ENCODE measurements at places on chromosomes 13 and 19. TPM values are rescaled to one million over a fixed set of nuclear protein-coding genes. Genes with fewer than 3 reads are reported as not detected.
A peak's percentile ranks its signal among the peaks of the same experiment; 100 is the strongest.

Gene STAP2
- total RNA-seq = 27.5 TPM

Gene CGB3
- total RNA-seq = 1.1 TPM

Gene CEBPA
- 160 TPM for total RNA-seq

Gene EPS8L1
- total RNA-seq = 25.7 TPM

Gene ZNF829
- total RNA-seq = 2.0 TPM

Gene ZNF507
- 11.8 TPM for total RNA-seq

DNA sequence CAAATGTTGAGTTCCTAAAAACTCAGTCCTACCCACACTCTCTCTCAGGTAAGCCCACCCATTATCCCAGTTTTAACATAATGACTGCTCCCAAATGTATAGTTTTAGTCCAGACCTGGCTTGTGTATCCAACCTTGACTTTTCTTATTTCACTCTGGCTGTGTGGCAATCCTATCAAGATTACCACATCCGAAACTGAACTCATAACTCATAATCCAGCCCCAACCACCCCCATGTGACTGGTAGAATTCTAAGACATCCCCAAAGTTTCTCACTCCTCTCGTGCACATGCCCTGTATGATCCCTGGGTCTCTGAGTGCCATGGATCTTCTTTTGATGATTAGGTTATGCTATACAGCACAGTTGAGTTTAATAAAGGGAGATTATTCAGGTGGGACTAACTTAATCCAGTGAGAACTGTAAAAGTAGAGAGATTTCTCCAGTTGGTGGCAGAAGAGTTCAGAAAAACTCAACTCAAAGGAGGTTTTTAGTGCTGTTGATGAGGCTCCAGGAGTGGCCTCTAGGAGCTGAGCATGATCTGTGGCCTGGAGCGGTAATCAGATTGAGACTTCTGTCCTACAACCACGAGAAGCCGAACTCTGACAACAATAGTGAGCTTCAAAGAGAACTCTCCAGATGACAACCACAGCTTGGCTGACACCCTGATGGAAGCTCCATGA lies 413.4 kb downstream of the ZNF536 start:
- no peak overlapping the region for H3K27ac ChIP-seq
- H3K4me1 ChIP-seq = peaks cover 12% of the 10 kb centered on the region
- no peaks in the 10 kb centered on the region for H3K27me3 ChIP-seq
- no peak overlapping the region for H3K4me3 ChIP-seq

- H3K27ac ChIP-seq = no peak overlapping the region
- no peak for DNase-seq
- H3K4me3 ChIP-seq = no peak overlapping the region
- H3K4me1 ChIP-seq = no peaks in the 10 kb centered on the region
- H3K36me3 ChIP-seq = no peaks in the 10 kb centered on the region
Observed at GRCh38 chr13:43770871-43771270, 15.9 kb downstream of the ENOX1 start.

GRCh38 chr19:5787409-5788182 lies 3.0 kb upstream of the PRR22 start:
- no peak for DNase-seq
- H3K4me1 ChIP-seq = peaks cover 5% of the 10 kb centered on the region
- H3K27ac ChIP-seq = no peak overlapping the region
- H3K36me3 ChIP-seq = no peaks in the 10 kb centered on the region
- no peaks in the 10 kb centered on the region for H3K27me3 ChIP-seq
- no peak overlapping the region for H3K4me3 ChIP-seq

GRCh38 chr19:2385053-2385721 lies 25.1 kb downstream of the TMPRSS9 start:
- no peaks in the 10 kb centered on the region for H3K27me3 ChIP-seq
- DNase-seq = peak; percentile 76
- no peaks in the 10 kb centered on the region for H3K4me1 ChIP-seq
- H3K27ac ChIP-seq = no peak overlapping the region
- H3K36me3 ChIP-seq = no peaks in the 10 kb centered on the region

GRCh38 chr19:2923510-2923909 lies 21.3 kb downstream of the ZNF77 start:
- H3K27me3 ChIP-seq = no peaks in the 10 kb centered on the region
- H3K27ac ChIP-seq = peak overlapping the region; percentile 2
- DNase-seq = peak; percentile 52
- peaks cover 4% of the 10 kb centered on the region for H3K4me1 ChIP-seq

GRCh38 chr19:39342647-39343305 lies 555 bp downstream of the SAMD4B start:
- peaks cover 16% of the 10 kb centered on the region for H3K4me1 ChIP-seq
- no peaks in the 10 kb centered on the region for H3K27me3 ChIP-seq
- H3K36me3 ChIP-seq = no peaks in the 10 kb centered on the region
- peak; percentile 58 for DNase-seq
- peak overlapping the region; percentile 67 for H3K27ac ChIP-seq
- peak overlapping the region; percentile 95 for H3K4me3 ChIP-seq

GRCh38 chr19:2619076-2619475 lies 83.4 kb downstream of the GNG7 start:
- DNase-seq = no peak
- H3K4me3 ChIP-seq = no peak overlapping the region
- no peaks in the 10 kb centered on the region for H3K36me3 ChIP-seq
- no peak overlapping the region for H3K27ac ChIP-seq
- H3K27me3 ChIP-seq = no peaks in the 10 kb centered on the region

DNA sequence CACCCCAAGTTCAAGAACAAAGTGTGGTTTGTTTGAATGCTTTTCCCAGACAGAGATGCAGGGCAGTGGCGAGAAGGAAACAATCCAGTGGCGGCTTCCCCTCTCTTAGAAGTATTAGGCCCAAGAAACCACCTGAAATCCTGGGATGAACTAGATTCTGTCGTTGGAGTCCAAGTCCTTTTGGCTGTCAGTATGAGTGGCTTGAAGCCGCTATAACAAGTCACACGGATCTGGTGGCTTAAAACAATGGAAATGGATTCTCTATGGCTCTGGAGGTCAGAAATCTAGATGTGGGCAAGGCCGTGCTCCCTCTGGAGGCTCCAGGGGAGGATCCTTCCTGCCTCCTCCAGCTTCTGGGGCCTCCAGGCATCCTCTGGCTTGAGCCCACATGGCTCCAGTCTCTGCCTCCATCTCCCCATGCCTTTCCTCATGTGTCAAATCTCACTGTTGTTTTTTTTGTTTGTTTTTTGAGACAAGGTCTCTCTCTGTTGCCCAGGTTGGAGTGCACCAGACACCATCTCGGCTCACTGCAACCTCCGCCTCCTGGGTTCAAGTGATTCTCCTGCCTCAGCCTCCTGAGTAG lies 97.7 kb downstream of the GNG7 start:
- H3K27ac ChIP-seq = no peak overlapping the region
- H3K27me3 ChIP-seq = no peaks in the 10 kb centered on the region
- no peak overlapping the region for H3K4me3 ChIP-seq
- H3K36me3 ChIP-seq = no peaks in the 10 kb centered on the region
- peaks cover 10% of the 10 kb centered on the region for H3K4me1 ChIP-seq

DNA sequence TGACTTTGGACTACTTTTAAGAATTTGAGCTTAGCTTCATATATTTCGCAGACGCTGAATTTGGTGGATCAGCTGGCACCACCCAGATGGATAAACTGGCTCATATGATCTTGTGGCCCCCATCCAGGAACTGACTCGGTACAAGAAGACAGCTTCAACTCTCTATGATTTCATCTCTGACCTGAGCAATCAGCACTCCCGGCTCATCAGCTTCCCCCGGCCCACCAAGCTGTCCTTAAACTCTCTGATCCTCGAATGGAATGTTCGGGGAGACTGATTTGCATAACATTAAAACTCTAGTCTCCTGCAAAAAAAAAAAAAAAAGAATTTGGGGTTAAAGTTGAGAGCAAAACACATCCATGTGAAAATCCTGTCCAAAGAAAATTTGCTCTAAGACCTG lies 71.4 kb upstream of the IRS2 start:
- H3K27me3 ChIP-seq = no peaks in the 10 kb centered on the region
- DNase-seq = no peak
- H3K4me1 ChIP-seq = no peaks in the 10 kb centered on the region
- H3K36me3 ChIP-seq = no peaks in the 10 kb centered on the region

DNA sequence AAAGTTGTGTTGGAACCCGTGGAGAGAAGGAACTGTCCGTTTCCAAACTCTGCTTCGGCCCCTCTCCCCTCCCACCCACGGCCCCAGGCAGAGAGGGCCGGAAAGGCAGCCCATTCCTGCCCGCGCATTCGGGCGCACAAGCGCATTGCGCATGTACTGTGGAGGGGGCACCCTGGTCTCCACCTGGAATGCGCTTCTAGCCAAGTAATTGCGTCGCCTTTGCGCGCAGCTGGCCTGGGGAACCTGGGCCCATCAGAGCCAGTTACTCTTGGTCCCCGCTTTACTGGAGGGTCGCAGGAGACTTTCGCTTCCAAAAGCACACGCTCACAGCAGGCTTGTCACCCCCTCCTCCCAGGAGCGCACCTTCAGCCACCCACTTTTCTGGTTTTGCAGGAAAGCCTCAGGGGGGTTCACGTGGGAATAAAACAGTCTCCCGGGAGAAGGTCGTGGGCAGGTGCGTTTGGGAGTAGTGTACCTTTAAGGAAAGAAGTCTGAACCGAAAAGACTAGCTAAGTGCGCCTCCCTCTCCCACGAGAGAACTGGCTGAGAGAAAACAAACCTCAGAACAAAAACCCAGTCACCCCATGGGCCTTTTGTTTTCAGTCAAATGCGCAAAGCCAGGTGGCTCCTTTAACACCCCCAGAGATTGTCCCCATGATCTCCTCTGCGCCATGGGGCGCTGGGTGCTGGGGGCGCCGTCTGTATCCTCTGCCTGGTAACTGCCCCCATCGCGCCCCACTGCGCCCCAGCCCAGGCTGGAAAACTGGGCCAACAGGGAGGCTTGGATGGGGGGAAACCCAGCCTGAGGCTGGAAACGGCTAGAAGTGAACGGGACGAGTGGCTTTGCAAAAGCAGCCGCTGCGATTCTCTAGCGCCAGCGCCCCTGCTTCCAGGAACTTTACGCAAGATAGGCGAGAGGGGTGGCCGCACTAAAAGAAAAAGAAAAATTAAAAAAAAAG lies 28.5 kb downstream of the GSX1 start:
- no peak overlapping the region for H3K4me3 ChIP-seq
- no peak for DNase-seq
- H3K4me1 ChIP-seq = no peaks in the 10 kb centered on the region
- peaks cover 87% of the 10 kb centered on the region for H3K27me3 ChIP-seq

- H3K4me1 ChIP-seq = no peaks in the 10 kb centered on the region
- H3K36me3 ChIP-seq = no peaks in the 10 kb centered on the region
- no peak for DNase-seq
- H3K4me3 ChIP-seq = no peak overlapping the region
- no peak overlapping the region for H3K27ac ChIP-seq
Observed at GRCh38 chr13:47100214-47100853, 203.5 kb upstream of the HTR2A start.

DNA sequence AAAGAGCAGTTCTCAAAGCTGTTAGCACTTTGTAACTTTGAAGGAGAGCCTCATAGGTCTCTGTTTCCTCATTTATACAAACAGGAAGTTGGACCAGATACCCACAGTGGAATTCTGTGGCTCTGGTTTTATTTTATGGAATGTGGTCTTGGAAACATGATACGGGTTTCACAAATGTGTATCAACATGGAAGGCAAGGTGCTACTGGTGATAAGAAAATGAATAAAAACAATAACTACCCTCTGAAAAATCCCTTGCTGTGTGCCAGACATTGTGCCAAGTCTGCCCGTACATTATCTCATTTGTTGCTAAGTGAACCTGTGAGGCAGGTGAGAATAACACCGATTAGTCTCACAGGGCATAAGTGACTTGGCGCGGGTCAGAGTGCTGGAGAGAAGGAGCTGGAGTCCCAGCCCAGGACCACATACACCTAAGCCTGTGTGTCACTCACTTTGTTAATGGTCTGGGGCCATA lies 45.0 kb upstream of the RNF113B start:
- peaks cover 22% of the 10 kb centered on the region for H3K4me1 ChIP-seq
- no peaks in the 10 kb centered on the region for H3K36me3 ChIP-seq
- H3K27ac ChIP-seq = no peak overlapping the region

DNA sequence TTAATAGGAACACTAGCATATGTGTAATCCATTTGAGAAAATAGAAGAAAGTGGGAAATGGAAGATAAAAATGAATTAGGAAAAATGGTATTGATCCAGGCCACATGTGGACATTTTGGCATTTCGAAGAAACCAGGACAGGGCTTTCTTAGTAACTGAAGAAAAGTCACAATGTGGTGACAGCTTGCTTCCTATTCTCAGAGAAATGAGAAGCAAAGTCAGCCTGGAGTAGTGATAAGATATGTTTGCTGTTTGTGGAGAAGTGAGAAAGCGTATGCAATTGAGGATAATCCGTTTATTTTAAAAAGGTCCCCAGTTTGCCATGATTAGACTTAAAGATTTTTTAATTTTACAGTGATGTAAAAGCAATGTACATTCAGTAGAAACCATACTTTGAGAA lies 127.9 kb downstream of the SLITRK6 start:
- DNase-seq = no peak
- no peaks in the 10 kb centered on the region for H3K36me3 ChIP-seq
- H3K4me3 ChIP-seq = no peak overlapping the region

- H3K4me1 ChIP-seq = no peaks in the 10 kb centered on the region
- H3K27me3 ChIP-seq = peaks cover 31% of the 10 kb centered on the region
- DNase-seq = no peak
- H3K27ac ChIP-seq = no peak overlapping the region
Observed at GRCh38 chr13:113764793-113765563, 6.0 kb downstream of the TMEM255B start.

- no peaks in the 10 kb centered on the region for H3K27me3 ChIP-seq
- peaks cover 10% of the 10 kb centered on the region for H3K4me1 ChIP-seq
- H3K36me3 ChIP-seq = no peaks in the 10 kb centered on the region
- DNase-seq = no peak
Observed at GRCh38 chr19:2230807-2231533, 5.2 kb downstream of the PLEKHJ1 start.

DNA sequence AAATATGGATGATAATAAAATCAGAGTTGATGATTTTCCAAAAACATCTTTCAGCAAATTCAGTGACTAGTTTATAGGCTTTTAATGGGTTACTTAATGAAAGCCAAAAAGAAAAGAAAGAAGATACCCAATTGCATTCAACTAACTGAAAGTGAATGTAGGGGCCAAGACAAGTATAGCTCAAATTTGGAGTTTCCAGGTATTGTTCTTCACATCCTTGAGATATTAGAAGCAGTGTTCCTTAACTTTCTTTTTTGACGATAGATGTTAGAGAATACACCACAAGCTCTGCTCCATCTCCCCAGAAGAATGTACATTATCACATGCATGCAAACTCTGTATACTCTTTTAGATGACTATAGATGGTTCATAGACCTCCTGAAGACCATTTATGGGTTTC lies 43.6 kb downstream of the PDS5B start:
- no peaks in the 10 kb centered on the region for H3K36me3 ChIP-seq
- no peak for DNase-seq
- no peak overlapping the region for H3K4me3 ChIP-seq
- H3K27me3 ChIP-seq = no peaks in the 10 kb centered on the region
